ENCODE measurements at places on chromosomes 11 and 22.

GRCh38 chr11:69000831-69001242 lies 12.2 kb downstream of the MRGPRF start:
- DNase-seq: no peak

DNA sequence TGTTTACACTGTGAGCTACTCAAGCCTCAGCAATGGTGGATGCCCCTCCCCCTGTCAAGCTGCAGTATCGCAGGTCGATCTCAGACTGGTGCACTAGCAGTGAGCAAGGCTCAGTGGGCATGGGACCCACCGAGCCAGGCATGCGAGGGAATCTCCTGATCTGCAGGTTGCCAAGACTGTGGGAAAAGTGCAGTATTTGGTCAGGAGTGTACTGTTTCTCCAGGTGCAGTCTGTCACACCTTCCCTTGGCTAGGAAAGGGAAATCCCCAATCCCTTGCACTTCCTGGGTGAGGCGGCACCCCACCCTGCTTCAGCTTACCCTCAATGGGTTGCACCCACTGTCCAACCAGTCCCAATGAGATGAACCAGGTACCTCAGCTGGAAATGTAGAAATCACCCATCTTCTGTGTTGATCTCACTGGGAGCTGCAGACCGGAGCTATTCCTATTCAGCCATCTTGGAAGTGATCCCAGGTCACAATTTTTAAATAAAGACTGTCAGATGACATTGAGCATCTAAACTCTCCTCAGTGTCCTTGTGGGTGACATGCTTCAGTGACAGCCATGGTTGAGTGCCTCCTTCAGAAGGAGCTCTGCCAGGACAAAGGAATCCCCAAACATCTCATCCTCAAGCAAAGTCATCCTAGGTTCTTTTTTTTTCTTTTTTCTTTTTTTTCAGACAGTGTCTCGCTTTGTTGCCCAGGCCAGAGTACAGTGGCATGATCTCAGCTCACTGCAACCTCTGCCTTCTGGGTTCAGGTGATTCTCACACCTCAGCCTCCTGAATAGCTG lies 10.8 kb downstream of the SLC22A24 start:
- no peak for DNase-seq

DNA sequence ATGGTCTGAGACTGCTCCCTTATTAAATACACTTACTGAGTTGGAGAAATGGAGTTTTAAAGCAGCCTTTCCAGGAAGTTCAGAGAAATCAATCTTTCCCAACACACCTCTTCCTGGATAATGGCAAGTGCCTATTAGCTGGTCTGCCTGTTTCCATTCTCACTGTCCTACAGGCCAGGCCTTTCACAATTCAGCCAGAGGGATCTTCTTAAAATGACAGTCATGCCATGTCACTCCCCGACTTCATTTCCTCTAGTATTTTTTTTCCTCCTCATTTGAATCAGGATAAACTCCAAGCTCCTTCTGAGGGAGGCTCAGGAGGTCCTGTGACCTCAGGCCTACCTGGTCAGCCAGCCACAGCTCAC lies 62.6 kb downstream of the FDX1 start:
- DNase-seq: no peak

GRCh38 chr22:47835726-47836125 lies 1073.3 kb downstream of the TBC1D22A start:
- DNase-seq: no peak

- no peak for DNase-seq
Measured at GRCh38 chr22:49634006-49634772, 193.5 kb downstream of the BRD1 start.

- no peak for DNase-seq
Measured at GRCh38 chr22:21443735-21444421, 23.3 kb upstream of the TMEM191C start.

DNA sequence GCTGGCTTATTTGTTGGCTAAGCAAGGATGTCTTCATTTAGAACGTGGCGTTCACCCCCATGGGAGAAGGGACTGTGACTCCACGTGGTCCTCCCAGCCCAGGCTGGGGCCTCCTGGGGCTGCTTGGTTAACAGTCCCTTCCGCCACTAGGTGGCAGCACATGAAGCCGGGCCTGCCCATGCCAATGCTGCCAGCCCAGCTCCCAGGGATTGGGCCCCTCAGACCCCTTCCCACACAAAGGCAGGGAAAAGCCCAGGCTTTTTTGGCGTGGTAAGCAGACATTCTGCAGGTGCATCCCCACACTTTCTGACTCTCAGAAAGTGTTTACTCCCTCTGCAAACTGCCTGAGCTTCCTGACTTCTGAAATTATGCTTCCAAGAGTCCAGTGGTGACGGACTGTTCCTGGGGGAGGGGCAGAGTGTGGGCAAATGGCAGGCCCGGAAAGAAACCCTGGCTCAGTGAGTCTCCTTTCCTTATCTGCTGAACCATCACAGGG lies 3.1 kb downstream of the CBX6 start:
- peak; percentile 87 for DNase-seq

DNA sequence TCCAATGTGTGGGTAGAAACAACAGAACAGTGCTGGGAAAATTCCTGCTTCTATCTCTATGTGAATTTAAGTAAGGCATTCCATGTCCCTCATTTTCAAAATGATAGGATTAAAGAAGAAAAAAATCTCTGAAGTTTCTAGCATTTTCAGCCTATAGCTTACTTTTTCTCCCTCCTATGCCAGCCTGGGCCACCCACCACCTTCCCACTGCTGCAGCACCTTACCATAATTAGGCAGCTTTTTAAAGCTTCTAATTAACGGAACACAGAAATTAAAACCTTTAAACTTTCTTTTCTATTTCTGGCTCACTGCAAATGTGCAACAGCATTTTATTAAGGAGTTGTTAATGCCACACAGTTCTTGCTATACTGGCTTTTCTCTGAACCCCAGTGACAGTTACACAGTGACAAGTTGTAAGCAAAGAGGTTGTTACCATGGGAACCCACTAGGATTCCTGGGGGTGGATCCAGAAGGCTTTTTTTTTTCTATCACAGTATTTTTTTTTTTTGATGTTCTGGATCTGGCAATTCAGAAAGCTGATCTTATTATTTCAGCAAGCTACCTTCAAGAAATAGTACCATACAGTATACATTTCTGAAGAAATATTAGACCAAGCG lies 20.2 kb downstream of the CELF1 start:
- no peak for DNase-seq

DNA sequence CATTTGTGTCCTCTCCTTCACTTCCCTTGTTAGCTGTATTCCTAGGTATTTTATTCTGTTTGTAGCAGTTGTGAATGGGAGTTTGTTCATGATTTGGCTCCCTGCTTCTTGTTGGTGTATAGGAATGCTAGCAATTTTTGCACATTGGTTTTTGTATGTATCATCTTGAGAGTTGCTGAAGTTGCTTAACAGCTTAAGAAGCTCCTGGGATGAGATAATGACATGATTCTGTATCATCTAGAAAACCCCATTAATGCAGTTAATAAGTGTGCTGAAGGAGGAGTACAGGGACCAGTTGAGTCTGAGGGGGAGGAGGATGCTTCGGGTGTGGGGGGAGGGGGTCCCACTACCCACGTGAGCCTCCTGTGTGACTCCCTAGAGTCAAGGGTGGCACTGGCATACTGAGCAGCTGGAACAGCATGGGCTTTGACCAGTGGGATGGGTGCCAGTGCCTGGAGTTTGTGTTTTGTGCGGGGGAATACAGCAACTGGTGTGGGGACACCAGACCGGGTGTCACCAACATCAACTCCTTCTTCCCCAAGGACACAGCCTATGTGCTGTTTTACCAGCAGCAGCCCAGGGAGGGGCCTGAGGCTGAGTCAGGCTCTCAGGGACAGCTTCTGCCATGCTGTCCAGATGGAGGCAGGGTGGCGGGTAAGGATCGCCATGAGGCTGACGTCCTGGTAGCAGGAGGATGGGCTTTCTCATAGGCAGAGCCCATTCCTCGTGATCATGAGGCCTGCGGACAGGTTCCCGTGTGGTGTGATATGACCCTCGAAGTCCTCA lies 24.1 kb downstream of the USP35 start:
- no peak for DNase-seq

- no peak for DNase-seq
Measured at GRCh38 chr11:69037074-69037473, 11.7 kb upstream of the TPCN2 start.

- DNase-seq: no peak
Measured at GRCh38 chr11:59552844-59553243, 41.5 kb downstream of the OR4D9 start.

DNA sequence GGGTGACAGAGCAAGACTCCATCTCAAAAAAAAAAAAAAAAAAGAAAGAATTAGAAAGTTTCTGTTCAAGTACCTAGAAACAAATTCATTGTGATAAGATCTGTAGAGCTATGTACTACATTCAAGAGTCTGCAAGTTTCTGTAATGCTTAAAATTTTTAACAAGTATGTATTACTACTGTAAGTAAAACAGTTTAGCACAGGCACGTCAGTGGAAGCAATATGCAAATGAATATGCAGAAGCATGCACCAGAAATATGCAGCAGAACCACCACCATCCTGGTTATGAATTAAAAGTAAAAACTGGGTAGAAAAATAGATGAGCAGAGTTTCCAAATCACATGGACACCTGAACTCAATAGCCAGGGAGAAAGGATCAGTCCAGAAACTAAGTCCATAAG lies 19.3 kb downstream of the SBF2 start:
- no peak for DNase-seq

- no peak for DNase-seq
Measured at GRCh38 chr11:7422544-7423331, 62.6 kb upstream of the OLFML1 start.

GRCh38 chr11:8693010-8693551 lies 10.5 kb downstream of the RPL27A start:
- DNase-seq: no peak

DNA sequence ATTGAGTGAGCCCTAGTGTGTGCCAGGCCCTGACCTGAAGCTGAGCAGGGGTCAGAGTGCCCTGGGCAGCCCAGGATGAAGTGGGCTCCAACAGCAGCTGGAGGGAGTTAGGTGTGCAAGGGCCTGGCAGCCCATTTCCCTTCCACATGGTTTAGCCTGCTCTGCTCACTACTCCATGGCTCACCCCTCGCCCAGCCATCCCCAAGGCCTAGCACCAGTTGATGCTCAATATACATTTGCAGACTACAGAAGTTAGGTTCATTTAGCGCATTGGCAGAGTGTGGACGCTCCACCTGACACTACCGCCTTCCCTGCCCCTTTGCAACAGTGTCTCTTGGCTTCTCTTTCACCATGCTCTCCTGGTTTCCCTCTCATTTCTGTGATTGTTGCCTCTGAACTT lies 3.8 kb downstream of the ATG16L2 start:
- DNase-seq: no peak

DNA sequence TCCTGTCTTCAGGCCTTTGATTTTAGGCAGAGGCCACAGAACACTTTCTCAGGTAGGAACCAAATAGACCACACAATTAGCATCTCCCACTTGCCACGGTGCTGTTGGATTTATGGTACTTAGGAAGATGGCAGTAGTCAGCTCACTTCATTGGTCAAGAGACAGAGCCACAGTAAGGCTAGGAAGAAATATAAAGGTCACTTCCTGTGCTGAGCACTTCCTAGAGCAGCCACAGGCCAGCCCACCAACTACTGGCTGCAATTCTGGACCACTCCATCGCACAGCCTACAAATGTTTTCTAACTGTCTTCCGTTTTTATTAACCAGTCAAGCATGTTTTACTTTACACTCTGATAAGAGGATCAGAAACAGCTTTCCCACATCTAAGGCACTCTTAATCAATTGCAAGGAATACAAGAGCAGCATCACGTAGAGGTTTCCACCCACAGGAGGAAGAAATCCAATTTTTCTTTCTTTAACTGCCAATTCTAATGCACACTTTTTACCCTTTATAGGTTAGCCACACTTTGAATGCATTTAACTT lies 54.7 kb downstream of the ABTB2 start:
- no peak for DNase-seq

GRCh38 chr11:74070723-74071492 lies 62.0 kb upstream of the UCP3 start:
- DNase-seq: no peak

- DNase-seq: no peak
Measured at GRCh38 chr11:118206391-118207031, 18.3 kb downstream of the JAML start.

DNA sequence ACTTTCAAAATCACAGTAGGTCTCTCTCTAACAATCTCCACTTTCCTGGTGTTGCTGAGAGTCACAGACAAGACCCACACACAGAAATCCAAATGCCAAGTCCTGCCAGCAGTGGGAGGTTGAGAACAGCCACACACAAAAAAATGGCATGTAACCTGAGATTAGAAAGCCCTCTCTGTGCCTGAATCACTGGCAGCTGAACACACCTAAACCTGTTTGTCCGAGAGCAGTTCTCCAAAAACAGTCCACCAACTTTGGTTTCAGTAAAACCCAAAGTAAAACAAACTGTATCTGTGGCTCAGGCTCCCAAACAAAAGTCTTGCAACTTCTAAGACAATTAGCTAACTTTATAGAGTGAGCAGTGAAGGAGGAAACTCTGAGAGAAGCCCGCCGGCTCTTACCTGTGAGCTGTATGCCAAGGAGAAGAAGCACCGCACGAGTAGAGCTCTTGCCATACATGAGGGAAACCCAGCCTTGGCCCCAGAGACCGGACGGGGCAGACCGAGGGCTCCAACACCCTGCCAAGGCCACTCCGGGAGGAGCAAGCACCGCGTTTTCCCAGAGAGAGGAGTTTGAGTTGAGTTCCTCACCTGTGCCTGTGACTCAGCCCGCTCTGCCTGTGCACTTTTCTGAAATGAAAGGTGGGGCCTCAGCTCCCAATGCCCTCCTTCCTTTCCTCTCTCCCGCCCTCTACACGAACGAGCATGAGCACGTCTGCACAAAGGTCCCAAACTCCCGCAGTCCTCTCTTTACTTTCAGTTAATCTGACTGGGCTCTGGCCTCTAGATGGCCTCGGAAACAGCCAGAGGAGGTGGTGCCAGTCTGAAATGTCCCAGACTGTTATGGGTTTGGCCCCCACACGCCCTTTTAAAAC lies at the start of gene MPZL2:
Gene MPZL2, minus strand, starts transcription at position 603 of the 874 bp plus-strand sequence. Its CDS starts 144 bp downstream, at position 459.
- DNase-seq: no peak

DNA sequence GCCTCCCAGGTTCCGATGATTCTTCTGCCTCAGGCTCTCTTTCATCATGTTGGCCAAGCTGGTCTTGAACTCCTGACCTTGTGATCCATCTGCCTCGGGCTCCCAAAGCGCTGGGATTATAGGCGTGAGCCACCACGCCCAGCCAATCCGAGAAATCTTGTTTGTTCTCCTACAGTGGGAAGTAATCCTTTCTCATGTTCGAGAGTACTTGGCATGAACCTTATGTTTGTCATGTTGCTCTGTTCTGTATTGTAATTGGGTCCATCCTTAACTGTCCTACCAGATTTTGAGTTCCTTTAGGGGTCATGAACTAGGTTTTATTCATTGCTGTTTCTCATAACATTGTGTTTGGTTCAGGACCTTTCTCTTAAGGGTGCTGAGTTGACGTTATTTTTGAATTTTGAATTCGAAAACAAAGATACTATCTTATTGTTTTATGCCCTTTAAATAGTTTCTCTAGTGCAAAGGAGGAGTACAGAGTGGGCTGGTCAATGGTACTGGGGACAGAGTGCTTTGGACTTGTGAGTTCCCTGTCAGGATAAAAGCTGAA lies 113.4 kb upstream of the RRM1 start:
- no peak for DNase-seq

DNA sequence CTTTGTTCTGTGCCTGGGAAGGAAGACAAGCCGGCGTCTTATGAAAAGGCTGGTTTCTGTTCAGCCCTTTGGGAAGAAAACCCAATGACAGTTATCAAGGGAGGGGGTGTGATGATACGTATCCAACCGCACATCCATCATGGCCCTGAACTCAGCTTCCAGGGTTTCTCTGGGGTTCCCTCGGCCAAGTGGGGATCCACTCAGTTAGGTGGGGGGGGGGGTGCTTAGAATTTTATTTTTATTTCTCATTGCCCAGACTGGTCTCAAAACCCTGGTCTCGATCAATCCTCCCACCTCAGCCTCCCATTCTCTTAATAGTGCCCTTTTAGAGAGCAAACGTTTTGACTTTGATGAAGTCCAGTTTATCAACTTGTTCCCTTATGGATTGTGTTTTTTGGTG lies 25.7 kb downstream of the KCNQ1 start:
- DNase-seq: no peak
